Ammon's horn (tissue), 1 donor: ENCODE measurements at places on chromosomes 4 and X.

- no peak for DNase-seq
Observed at GRCh38 chr4:14087921-14088320, 460.4 kb upstream of the BOD1L1 start.

DNA sequence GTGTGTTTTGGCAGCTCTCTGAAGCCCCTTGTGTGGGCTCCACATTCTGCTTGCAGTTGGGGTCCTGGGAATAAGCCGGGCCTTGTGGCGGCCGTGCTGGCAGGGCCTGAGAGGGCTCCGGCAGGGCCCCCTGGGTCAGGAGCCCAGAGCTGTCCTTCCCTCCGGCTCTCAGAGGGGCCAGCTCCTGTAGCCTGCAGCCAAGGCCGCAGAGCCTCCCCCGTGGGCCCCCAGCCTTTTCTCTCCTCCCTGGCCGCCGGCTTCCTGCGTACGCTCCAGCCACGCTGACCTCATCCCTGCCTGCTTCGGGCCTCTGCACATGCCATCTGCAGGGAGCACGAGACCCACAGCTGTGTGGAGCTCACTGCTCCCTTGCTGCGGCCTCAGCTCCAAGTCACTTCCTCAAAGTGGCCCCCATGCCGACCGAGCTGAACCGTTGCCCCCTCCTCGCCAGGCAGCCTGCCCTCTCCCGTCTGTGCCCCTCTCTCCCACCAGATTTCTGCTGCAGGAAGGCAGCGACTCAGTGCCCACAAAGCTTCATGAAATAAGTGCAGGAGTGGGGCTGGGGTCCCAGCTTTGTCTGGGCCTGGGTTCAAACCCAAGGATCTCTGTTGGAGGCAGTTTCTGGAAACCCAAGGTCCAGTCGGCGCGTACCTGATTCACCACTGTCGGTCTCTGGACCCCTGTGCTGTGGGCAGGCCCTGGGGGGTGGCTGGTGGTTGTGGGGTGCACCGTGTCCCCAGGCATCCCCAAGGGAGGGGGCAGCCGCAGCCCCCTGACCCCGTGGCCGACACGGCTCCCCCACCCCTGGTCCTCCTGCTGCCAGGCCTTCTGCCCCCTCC is 57.1 kb upstream of the NKX1-1 start:
- no peak for DNase-seq

- DNase-seq: no peak
Observed at GRCh38 chr4:96103086-96103485, 263.2 kb downstream of the PDHA2 start.

DNA sequence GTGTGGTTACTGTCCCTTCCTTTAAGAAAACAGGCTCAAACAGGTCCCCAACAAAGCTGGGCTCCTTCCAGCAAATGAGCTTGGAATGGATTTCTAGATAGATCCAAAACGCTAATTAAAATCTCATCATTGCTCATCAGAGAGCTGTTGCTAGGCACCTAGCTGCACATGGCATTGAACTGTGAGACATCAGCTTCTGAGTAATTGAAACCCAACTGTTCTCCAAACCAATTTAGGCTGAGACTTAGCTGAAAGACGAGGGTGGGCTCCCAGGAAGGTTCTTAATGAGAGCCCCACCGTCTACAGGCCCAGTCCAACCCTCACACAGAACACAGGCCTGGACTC is 59.1 kb downstream of the FAM184B start:
- peak; percentile 71 for DNase-seq

DNA sequence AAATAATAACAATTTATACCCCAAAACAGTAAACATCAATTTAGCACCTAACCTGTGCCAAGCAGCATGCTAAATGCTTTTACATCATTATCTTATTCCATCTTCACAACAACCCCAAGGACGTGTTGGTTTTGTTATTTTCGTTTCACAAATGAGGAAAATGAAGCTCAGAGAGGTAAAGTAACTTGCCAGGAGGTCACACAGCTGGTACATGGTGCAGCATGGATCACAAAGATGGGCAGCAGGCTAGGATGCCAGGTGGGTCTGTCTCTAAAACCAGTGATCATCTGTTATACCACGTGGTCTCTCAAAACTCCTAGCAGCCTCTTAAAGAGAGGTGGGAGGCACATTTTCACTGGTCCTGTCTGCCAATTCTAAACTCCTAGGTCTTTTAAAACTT is 323.6 kb upstream of the F9 start:
- no peak for DNase-seq

- DNase-seq: no peak
Observed at GRCh38 chrX:3699821-3700381, 13.5 kb downstream of the PRKX start.

- peak; percentile 4 for DNase-seq
Observed at GRCh38 chrX:135632353-135632752, 81.1 kb upstream of the CT45A1 start.

DNA sequence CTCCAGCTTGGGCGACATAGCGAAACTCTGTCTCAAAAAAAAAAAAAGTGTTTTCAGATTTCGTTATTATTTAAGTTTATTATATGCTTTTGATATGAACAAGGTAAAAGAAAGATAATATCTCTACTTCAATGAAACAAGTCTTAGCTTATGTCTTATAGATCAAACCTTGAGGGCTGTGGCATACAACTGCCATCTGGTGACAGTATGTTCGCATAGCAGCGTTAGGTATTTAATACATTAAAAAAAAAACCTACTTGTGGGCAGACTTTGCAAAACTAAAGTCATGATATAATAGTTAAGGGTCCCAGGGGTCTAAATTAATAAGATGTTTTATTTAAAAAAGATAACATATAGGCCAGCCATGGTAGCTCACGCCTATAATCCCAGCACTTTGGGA is 161.2 kb upstream of the AMOT start:
- DNase-seq: no peak

GRCh38 chr4:170025523-170026252 is 507 bp downstream of the MFAP3L start:
- peak; percentile 73 for DNase-seq

DNA sequence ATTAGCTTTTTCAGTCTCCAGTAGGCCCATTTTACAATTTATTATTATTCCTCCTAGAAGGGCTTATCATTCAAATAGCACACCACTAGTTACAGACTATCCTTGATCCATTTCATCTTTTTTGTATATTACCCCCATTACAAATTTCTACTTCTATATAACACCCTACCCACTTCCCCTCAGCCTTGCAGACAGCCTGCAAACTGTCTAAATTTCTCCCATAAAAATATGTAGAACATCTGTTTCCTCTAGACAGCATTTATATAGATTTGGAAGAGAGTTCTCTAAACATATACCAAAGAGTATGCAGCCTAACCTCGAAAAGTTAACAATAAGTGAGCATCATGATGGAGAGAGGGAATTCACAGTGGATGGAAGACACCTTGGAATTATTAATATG is 30.8 kb downstream of the COMMD8 start:
- DNase-seq: no peak

DNA sequence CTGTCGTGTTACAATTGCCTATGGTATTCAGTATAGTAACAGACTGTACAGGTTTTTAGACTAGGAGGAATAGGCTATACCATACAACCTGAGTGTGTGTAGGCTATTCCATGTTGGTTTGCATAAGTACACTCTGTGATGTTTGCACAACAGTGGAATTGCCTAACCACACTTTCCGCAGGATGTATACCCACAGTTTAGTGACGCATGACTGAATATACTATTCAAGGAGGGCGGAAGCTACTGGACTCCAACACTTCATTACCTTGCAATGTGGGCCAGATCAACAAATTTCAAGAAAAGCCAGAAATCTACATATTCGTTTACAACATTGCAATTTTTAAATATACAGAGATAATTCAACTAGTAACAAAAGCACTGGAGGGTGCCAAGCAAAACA is 317.2 kb downstream of the PDGFC start:
- DNase-seq: no peak

DNA sequence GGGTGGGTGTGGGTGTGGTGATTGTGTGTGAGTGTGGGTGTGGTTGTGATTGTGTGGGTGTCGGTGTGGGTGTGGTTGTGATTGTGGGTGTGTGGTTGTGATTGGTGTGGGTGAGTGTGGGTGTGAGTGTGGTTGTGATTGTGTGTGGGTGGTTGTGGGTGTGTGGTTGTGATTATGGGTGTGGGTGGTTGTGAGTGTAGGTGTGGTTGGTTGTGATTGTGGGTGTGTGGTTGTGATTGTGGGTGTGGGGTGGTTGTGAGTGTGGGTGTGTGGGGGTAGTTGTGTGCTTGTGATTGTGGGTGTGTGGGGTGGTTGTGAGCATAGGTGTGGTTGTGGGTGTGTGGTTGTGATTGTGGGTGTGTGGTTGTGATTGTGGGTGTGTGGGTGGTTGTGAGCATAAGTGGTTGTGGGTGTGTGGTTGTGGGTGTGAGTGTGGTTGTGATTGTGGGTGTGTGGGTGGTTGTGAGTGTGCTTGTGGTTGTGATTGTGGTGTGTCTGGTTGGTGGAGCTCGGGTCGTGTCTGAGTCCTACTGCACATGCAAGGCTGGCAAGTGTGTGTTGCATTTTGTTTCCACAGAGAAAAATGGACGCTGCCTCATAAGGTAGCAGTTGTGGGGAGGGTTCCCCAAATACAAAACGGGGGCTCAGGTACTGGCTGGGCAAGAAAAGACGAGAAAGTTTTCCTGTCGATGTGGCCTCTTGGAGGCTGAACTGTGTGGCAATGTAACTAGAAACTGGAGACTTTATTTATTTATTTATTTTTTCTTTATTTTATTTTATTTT is 116.7 kb downstream of the UBE2K start:
- DNase-seq: no peak

GRCh38 chr4:159227984-159228383 is 125.1 kb downstream of the RAPGEF2 start:
- peak; percentile 75 for DNase-seq

DNA sequence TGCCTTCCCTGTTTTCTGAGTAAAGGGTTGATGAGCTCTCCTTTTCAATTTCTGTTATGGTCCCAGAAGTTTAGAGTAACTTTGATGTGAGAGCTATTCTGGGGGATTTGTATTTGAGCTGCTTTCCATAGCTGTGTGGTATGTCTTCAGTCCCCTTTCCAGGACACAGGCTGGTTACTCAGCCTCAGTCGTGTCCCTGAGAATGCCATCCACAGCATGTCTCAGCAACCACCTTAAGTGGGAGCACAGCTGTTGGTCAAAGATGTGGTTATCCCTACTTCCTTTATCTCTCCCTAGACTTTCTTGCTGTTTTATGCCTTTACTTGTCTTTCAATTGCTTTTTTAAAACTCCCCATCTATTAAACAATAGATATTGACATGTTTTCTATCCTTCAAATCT is 37.8 kb downstream of the RNF175 start:
- no peak for DNase-seq

- no peak for DNase-seq
Observed at GRCh38 chr4:108227923-108228322, 59.2 kb upstream of the LEF1 start.

GRCh38 chr4:83128240-83128929 is 13.9 kb upstream of the PLAC8 start:
- DNase-seq: no peak

- DNase-seq: no peak
Observed at GRCh38 chr4:110515676-110516075, 39.7 kb downstream of the ENPEP start.

DNA sequence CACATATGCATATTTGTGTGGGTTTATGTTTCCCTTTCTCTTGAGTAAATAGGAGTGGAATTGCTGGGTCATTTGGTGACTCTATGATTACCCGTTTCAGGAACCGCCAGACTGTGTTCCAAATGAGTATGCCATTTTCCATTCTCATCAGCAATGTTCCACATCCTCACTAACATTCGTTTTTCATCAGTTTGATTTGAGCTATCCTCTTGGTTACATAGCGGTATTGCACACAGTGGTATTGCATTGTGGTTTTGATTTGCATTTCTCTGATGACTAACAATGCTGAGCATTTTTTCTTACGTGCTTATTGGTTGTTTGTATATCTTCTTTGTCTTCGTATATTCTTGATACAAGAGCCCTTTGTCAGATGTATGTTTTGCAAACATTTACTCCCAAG is 218.0 kb upstream of the AMOT start:
- DNase-seq: no peak

GRCh38 chr4:139651282-139652194 is 14.1 kb upstream of the MGST2 start:
- DNase-seq: peak; percentile 96

GRCh38 chr4:167724941-167725340 is 367.4 kb upstream of the ANXA10 start:
- no peak for DNase-seq

DNA sequence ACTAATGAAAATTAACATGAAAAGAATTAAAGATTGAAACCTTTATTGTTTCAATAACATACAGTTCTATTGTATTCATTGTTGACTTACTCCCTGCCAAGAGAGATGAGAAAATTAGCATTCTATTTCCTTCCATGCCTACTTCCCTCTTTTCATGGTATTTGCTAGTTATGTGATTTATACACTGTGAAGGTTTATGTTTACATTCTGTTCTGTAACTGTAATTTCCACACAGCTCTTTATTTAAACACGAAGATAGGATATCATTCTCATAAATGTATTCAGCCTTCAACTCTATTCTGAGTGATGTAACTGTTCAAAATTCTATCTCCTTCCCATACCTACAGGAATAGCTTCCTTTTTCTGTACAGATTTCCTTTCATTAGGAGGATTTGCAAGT is 6.6 kb downstream of the CCDC110 start:
- DNase-seq: no peak

DNA sequence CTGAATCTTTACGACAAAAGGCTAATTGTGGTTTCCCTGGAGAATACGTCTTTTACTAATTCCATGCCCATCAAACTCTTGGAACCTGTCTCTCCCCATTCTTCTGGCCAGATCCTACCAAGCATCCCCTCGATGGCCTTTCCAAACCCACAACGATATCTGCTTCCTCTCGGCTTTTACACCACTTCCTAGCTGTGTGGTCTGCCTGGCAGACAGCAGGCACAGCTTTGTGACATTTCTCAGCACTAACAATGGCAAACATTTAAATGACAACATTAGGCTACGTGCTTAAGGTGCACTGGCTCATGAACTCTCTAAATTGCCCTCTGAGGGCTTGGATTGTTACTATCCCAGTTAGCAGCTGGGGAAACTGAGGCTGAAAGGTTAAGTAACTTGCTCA is 141.0 kb downstream of the NSUN7 start:
- no peak for DNase-seq

- DNase-seq: no peak
Observed at GRCh38 chrX:16848541-16848940, 21.6 kb downstream of the RBBP7 start.

GRCh38 chr4:99413140-99413539 is 22.0 kb downstream of the ADH7 start:
- DNase-seq: no peak

DNA sequence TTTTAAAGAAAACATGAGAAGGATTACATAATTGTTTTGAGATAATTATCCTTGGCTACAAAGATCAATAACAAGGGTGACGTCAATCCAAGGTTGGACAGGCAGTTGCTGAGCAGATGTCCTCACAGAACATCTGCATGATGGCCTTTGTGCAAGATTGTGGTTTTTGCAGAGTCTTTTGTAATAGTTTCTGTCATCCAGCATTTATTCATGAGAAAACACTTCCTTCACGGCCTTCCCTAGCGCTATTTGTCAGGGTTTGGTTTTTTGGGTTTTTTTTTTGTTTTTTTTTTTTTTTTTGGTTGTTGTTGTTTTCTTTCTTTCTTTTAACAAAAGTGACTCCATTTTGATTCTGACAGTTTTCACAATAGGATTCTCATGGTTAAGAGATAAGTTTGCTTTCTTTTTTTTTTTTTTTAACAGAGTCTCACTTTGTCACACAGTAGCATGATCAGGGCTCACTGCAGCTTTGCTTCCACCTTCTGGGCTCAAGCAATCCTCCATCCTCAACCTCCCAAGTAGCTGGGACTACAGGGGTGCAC is 31.5 kb upstream of the ELF2 start:
- DNase-seq: peak; percentile 14
